Fibroblast of pulmonary artery (primary cell): ENCODE measurements at places on chromosomes 11 and 22.

- peak; percentile 96 for DNase-seq
Observed at GRCh38 chr11:77047007-77047927, 13.1 kb downstream of the B3GNT6 start.

DNA sequence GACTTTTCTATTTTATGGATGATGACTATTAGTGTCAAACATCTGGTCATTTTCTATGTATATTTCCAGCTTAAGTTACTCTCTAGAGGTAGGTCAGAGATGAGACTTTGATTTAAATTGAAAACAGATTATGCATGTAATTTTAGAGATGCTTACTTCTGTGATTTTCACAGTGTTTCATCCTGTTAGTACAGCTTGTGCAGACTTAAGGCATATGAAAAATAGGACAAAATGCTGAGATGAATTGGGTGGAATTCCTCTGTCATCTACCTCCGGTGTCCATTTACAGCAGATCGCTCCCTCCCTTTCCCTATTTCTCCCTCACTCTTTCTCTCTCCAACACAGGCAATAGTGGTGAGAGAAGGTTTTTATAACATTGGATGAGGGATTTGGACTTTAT, 14.1 kb downstream of the JAM3 start:
- DNase-seq, result no peak

- no peak for DNase-seq
Observed at GRCh38 chr11:125935618-125936199, 10.1 kb upstream of the VSIG10L2 start.

GRCh38 chr22:41923595-41924276, 2.9 kb downstream of the TNFRSF13C start:
- no peak for DNase-seq

GRCh38 chr22:47203554-47203991, 441.1 kb downstream of the TBC1D22A start:
- DNase-seq, result no peak

- no peak for DNase-seq
Observed at GRCh38 chr11:73267122-73267846, 4.9 kb upstream of the P2RY6 start.

DNA sequence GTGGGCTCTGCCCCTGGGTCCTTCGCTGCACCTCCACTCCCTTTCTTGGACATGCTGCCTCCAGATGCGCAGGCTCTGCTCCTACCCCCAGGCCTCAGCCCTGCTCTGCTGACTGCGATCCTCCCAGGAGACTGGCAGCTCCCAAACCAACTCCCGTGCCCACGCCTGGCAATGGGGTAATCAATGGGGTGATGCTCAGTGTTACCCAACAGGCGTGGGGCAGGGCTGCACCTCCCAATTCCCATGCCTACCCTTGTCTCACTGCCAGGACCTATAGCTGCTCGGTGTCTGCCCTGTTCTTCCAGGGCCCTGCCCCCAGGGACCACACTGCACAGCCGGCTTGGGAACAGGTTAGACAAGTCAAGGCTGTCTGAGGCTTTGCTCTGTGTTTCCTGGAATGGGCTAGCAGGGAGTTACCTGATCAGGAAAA, at the start of gene ALDH3B2:
Gene ALDH3B2, minus strand, starts transcription at position 182 of the 430 bp plus-strand sequence. CDS start 7,688 bp downstream, outside the sequence.
- no peak for DNase-seq

DNA sequence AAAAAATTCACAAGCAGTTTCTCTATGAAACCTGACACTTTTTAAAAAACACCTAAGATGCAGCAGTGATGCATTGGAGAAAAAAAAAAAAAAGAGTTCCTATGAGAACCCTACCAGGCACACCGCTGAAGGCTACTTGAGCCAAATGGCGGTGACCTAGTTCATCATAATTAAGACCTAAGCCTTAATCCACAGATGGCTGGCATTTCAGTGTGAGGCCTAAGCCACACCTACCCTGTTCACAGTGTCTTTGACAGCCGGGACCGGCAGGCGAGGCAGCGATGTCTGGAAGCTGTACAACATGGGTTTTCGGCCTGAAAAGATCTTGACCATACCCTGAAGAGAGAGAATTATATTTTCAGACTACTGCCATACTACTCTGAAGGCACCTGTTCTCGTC, 38.0 kb downstream of the CPT1A start:
- DNase-seq, result no peak

- DNase-seq, result peak; percentile 10
Observed at GRCh38 chr11:41201156-41201555, 258.3 kb downstream of the LRRC4C start.

DNA sequence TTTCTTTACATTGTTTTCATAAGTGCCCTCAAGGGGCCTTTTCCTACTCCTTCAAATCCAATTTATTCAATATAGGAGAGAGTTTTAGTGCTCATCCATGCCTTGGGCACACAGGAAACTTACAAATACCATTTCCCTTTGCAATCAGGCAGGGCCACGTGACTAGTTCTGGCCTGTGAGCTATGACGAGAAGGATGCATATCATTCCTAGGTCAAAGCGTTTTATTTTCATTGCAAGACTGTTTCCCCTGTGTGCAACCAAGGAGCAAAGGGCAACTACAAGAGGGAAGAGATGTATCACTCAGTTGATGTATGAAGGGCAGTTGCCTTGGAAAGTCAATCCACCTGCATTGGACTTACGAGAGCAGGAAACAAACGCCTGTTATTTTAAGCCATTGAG, 1.9 kb upstream of the TRAF6 start:
- DNase-seq, result no peak

DNA sequence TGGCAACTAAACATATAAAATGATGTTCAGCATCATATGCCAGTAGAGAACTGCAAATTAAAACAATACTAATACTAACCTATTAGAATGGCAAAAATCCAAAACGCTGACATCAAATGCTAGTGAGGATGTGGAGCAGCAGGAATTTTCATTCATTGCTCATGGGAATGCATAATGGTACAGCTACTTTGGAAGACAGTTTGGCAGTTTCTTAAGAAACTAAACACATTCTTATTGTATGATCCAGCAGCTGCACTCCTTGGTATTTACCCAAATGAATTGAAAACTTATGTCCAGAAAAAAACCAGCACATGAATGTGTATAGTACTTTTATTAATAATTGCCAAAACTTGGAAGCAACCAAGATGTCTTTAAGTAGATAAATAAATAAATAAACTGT, 258.0 kb downstream of the TENM4 start:
- DNase-seq, result peak; percentile 17

DNA sequence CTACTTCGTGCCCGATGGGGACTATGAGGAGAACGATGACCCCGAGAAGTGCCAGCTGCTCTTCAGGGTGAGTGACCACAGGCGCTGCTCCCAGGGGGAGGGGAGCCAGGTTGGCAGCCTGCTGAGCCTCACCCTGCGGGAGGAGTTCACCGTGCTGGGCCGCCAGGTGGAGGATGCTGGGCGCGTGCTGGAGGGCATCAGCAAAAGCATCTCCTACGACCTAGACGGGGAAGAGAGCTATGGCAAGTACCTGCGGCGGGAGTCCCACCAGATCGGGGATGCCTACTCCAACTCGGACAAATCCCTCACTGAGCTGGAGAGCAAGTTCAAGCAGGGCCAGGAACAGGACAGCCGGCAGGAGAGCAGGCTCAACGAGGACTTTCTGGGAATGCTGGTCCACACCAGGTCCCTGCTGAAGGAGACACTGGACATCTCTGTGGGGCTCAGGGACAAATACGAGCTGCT, 751 bp downstream of the FIBIN start:
- no peak for DNase-seq

GRCh38 chr22:19178065-19178656, 375 bp downstream of the SLC25A1 start:
- DNase-seq, result no peak

- DNase-seq, result no peak
Observed at GRCh38 chr22:42805016-42805997, 51.8 kb downstream of the ARFGAP3 start.

- DNase-seq, result no peak
Observed at GRCh38 chr11:44813401-44813800, 86.6 kb downstream of the TSPAN18 start.

DNA sequence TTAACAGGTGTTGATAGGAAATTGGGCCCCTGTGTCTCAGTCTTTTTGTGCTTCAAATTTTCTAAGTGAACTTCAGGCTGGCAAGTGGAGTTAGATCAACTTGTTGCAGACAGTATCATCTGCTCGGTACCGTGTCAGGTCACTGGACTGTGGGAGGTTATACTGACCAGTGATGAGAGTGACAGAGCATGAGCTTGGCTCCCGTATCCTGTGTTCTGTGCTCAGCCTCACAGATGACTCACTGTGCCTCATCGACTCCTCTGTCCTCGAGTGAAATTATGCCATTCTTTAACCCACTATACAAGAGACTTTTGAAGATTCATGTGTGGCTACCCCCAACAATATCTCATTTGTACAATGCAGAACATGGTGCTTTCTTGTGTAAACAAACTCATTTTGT, 7.9 kb downstream of the GRAP2 start:
- DNase-seq, result no peak

DNA sequence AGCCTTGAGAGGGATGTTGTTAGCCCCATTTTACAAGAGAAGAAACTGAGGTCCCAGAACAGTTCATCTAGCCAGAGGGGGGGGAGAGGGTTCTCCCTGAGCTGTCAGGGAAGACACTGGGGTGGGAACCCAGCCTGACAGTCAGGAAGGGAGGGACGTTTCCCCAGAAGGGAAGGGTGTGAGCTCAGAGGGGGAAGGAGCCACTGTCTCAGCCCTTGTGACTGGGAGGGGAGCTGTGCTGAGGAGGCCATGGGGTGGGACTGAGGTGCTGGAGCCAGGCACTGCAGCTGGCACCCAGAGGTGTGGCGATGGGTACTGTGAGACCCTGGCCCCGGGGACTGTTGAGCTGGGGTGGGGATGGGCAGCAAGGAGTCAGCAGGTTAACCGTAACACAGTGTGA, 35.7 kb downstream of the DAGLA start:
- no peak for DNase-seq

DNA sequence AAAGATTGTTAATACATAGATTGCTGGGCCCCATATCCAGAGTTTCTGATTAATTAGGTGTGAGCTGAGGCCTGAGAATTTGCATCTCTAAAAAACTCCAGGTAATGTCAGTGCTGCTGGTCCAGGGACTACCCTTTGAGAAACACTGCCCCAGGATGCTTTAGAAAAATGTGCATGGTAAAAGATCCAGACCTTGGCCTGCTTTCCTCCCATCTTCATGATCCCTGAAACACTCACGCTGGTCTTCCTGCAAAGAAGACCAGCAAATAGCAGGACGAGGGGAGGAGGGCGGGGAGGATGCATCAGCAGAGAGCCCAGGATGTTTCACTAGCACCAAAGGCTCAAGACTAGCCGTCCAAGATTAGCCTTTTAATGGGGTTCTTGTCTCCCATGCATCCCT, at the start of gene OR8A1:
Gene OR8A1, plus strand, starts transcription at position 301 of the 400 bp plus-strand sequence. CDS start 123 bp downstream, outside the sequence.
- no peak for DNase-seq

- DNase-seq, result no peak
Observed at GRCh38 chr22:35315141-35315854, 15.6 kb downstream of the TOM1 start.

GRCh38 chr22:31291481-31292235, 630 bp downstream of the PIK3IP1 start:
- peak; percentile 43 for DNase-seq

- no peak for DNase-seq
Observed at GRCh38 chr11:69041516-69041915, 7.2 kb upstream of the TPCN2 start.

GRCh38 chr22:27851974-27852746, 50.6 kb upstream of the MN1 start:
- peak; percentile 63 for DNase-seq

GRCh38 chr11:125062218-125062930, 731 bp upstream of the SLC37A2 start:
- no peak for DNase-seq

GRCh38 chr11:111409915-111410314, 30.8 kb upstream of the POU2AF1 start:
- no peak for DNase-seq

GRCh38 chr22:45009606-45010531, at the start of gene PHF21B:
PHF21B (minus strand) TSS chr22:45010005; CDS start chr22:45009549, 456 bp downstream.
- peak; percentile 23 for DNase-seq

GRCh38 chr11:73170140-73170539, 28.0 kb upstream of the FCHSD2 start:
- DNase-seq, result no peak

- no peak for DNase-seq
Observed at GRCh38 chr11:12567746-12568460, 106.3 kb upstream of the TEAD1 start.

DNA sequence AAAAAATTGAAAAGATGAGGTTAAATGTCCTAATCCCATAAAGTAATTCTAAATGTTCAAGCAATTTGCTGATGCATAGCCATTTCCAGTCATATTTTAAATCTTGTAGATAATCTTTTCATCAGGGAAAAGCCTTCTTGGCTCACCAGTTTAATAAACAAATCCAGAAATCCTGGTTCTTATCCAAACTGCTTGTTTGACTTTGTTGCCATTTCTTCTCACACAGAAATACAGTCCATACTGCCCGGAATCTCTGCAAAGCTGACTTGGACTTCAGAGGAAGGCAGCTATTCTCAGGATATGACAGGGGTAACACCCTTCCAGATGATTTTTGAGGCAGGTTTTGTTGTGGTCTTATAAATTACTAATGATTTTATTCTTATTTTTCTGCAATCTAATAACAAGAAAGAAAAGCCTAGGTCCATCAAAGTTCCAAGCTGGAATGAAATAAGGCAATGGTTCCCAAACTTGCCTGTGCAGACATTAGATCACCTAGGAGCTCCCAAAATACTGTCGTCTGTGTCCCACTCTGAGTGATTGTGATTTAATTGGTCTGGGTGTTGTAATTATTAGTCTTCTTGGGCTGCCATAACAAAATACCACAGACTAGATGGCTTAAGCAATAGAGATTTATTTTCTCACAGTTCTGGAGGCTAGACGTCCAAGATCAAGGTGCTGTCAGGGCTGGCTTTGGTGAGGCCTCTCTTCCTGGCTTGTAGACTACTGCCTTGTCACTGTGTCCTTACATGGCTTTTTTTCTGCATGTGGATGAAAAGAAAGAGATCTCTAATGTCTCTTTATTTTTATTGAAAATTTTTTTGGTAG, 55.1 kb upstream of the RCE1 start:
- DNase-seq, result no peak

DNA sequence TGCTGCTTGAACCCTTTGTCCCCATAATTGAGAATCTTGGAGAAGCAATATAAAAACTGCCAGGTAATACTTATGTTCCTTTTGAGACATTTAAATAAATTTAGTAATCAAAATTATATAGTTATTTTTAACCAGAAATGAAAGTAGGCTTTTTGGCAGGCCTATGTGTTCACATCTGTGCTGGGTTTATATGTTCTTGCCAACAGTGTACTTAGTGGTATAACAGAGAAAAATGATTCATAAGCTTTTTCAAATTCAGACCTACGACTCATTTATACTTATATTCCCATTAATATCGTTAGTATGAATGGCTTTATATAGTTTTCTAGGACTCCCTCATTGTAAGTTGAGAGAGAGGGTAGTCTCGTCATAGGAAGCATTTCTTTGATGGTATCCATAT, 79.0 kb downstream of the DDX10 start:
- DNase-seq, result no peak

- DNase-seq, result no peak
Observed at GRCh38 chr22:28435140-28435768, 244.4 kb downstream of the TTC28 start.

GRCh38 chr11:118245936-118246562, 6.1 kb downstream of the MPZL3 start:
- no peak for DNase-seq

GRCh38 chr22:46024136-46024840, 47.3 kb upstream of the WNT7B start:
- DNase-seq, result no peak
